ENCODE measurements at places on chromosomes 3 and 15. TPM values are rescaled to one million over a fixed set of nuclear protein-coding genes. Genes with fewer than 3 reads are reported as not detected.

The CHRFAM7A gene
- polyA plus RNA-seq, result not detected

The TMCO5A gene
- not detected for polyA plus RNA-seq

The SPTSSB gene
- not detected for polyA plus RNA-seq

The GRM7 gene
- polyA plus RNA-seq, result not detected

The SAMMSON gene
- not detected for polyA plus RNA-seq

The UBAP1L gene
- polyA plus RNA-seq, result 0.36 TPM

The SCAMP5 gene
- polyA plus RNA-seq, result not detected

The SLC6A1 gene
- not detected for polyA plus RNA-seq

The ZBTB20 gene
- 20.4 TPM for polyA plus RNA-seq

The ACKR4 gene
- polyA plus RNA-seq, result not detected

The CEP63 gene
- polyA plus RNA-seq, result 21.6 TPM

The C3orf62 gene
- polyA plus RNA-seq, result 1.0 TPM

The PP2D1 gene
- not detected for polyA plus RNA-seq

The CCR1 gene
- polyA plus RNA-seq, result 0.09 TPM

The TGM4 gene
- polyA plus RNA-seq, result 0.22 TPM

The TRPC1 gene
- polyA plus RNA-seq, result 1.1 TPM

The DISP2 gene
- polyA plus RNA-seq, result 0.25 TPM

All from naive B cell (primary cell).